NCI-H460 (cell line): ENCODE measurements at places on chromosomes 3 and 15. TPM values are rescaled to one million over a fixed set of nuclear protein-coding genes. Genes with fewer than 3 reads are reported as not detected.

- DNase-seq = no peak
These were observed 2.3 kb downstream of the TLNRD1 start for GRCh38 chr15:81003097-81003350.

DNA sequence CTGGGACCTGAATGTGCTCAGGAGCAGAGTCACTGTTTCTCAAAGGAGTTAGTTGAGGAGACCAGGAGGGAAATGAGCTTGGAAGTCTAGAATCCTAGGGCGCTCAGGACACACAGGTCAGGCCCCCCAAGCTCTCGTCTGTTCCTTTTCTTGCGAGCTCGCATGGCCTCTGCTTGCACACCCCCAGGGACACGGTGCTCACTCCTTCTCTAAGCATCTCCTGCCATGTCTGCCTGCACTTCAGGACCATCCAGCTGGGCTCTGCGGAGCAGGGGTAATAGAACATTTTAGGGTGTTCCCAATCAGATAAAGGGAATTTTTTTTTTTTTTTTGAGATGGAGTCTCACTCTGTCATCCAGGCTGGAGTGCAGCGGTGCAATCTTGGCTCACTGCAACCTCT, 213.2 kb downstream of the XXYLT1 start:
- DNase-seq = no peak

DNA sequence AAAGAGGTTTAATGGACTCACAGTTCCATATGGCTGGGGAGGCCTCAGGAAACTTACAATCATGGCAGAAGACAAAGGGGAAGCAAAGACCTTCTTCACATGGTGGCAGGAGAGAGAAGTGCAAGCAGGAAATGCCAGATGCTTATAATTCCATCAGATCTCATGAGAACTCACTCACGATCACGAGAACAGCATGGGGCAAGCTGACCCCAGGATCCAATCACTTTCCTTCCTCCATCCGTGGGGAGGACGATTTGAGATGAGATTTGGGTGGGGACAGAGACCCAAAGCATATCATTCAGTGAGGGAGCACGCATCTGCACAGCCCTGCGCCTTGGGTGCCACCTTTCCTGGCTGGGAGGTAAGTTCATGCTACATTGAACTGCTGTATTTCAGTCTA, 234.1 kb upstream of the ATP10A start:
- no peak for DNase-seq

SNX22 gene
- total RNA-seq = 0.09 and 0.42 TPM in 2 replicates

- DNase-seq = no peak
These were observed 13.3 kb upstream of the TM4SF1 start for GRCh38 chr3:149390772-149391212.

- peak; percentile 61 for DNase-seq
These were observed 145.5 kb upstream of the UMPS start for GRCh38 chr3:124584552-124585391.

DNA sequence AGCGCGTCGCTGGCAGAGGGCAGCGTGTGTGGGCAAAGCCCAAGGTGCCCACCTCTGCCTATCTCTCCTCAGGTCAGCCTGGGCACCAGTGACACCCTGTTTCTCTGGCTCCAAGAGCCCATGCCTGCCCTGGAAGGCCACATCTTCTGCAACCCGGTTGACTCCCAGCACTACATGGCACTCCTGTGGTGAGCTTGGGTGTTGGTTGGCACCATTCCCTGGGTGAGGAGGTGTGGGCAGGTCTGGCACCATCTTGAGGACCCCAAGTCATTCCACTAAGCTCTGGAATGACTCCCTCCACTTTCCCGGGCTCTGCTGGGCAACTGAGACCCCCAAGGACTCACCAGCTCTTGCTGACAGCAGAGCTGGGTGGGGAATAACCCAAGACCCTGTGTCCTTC, 28.5 kb downstream of the XYLB start:
- no peak for DNase-seq

FBXL22 gene
- total RNA-seq = not detected in 2 replicates

GRCh38 chr3:48433472-48434118, 3.7 kb upstream of the PLXNB1 start:
- no peak for DNase-seq

IMPG2 gene
- 0.12 TPM in 1 of 2 replicates, not detected in the other for total RNA-seq

ERICH6 gene
- not detected in 2 replicates for total RNA-seq

ISL2 gene
- total RNA-seq = 6.2 and 6.8 TPM in 2 replicates

CEP19 gene
- 3.2 and 3.7 TPM in 2 replicates for total RNA-seq

DNA sequence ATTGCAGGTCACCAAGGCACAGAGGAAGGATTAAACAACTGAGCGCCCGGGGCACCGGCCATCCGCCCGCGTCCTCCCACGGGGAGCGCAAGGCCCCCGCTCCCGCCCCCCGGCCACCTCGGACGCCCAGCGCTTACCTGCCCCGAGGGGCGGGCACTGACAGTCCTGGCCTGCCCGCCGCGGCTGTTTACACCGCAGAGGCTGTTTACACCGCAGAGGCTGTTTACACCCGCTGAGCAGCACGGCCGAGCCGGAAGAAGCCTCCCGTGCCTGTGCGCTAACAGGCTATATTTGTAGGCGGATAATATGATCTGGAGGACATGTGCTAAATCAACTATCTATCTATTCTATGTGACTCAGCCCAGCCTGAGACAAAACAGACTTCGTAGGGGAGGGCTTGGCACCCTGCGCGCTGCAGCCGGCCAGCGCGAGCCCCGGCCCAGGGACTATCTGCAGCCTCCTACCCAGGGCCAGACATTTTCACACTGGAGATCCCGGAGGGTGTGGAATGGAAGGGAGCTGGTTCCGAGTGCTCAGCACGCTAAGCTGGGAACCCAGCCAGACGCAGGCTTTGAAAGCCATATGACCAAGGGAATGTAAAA, at the start of gene LRRC2:
LRRC2 (minus strand) TSS at position 263 of the 602 bp plus-strand sequence. CDS start 14,711 bp downstream, outside the sequence.
- DNase-seq = no peak

GRCh38 chr3:100333970-100334487, 528 bp upstream of the NIT2 start:
- DNase-seq = no peak

DNA sequence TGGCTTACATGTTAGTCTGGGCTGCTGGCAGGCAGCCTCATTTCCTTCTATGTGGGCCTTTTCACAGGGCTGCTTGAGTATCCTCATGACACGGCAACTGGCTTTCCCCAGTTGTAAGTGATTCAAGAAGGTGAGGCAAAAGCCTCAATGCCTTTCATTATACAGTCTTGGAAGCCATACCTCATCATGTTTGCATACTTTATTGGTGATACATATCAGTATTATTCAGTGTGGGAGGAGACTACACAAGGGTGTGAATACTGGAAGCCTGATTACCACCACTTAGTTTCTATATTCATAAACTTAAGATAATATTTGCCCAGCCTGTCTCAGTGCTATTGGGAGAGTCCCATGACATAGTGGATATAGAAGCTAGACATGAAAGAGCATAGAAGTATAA, 346.8 kb downstream of the SOX2 start:
- DNase-seq = no peak

DNA sequence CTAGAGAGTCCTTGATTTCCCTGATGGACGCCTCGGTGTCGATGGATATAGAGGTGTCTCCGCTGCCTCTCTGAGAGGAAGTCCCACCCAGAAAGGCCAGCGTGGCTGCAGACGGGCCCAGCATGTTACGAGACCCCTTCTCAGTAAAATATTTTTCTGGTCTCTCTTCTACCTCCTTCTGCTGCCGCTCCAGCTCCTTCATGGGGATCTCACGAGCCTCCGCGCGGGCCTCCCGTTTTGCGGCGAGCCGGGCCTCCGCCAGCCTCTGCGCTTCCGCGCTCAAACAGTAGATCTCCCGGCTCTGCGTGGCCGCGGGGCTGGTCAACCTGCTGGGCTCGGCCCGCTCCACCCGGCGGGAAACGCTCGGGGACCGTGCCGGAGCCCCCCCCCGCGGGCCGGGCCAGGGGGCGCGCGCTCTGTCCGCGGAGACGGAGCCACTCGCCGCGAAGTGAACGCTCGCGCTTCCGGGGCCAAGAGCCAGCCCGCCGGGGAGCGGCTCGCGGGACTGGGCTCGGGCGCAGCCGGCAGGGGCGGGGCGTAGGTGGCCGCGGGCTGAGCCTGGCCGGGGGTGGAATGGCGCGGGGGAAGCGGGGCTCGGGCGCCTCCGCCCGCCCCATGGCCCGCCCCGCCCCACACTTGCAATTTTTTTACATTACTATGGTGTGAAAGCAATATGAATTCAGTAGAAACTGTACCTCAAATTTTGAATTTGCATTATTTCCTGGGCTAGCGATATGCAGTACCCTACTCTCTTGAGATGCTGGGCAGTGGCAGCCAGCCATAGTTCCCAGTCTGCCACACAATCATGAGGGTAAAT, 10.2 kb upstream of the KCNMB3 start:
- DNase-seq = peak; percentile 51

APOD gene
- total RNA-seq = 0.15 TPM in 1 of 2 replicates, not detected in the other

DISP2 gene
- 0.12 and 1.0 TPM in 2 replicates for total RNA-seq

GRCh38 chr15:68582864-68583263, 4.1 kb downstream of the CORO2B start:
- no peak for DNase-seq

- DNase-seq = no peak
These were observed 16.8 kb upstream of the CHD2 start for GRCh38 chr15:92883163-92883875.

GRCh38 chr3:31974471-31974870, 6.6 kb downstream of the OSBPL10 start:
- no peak for DNase-seq

DNA sequence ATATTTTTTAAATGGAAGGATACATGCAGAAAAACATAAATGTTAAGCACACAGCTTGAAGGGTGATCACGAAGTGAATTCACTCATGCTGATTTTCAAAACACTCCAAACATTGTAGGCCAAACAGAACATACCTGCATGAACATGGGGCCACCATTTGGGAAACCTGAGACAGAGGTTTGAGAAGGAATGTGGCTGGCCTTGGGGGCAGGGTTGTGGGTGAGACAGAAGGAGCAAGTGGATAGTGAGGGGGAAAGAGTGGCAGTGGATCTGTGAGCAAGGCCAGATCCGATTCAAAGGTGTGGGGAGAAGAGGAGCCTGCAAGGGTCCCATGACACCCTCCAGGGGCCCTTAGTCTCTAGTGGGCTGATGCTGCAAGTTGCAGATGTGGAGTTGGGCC, 94.9 kb downstream of the HMG20A start:
- DNase-seq = no peak

TRNT1 gene
- total RNA-seq = 18.5 and 25.9 TPM in 2 replicates

DNA sequence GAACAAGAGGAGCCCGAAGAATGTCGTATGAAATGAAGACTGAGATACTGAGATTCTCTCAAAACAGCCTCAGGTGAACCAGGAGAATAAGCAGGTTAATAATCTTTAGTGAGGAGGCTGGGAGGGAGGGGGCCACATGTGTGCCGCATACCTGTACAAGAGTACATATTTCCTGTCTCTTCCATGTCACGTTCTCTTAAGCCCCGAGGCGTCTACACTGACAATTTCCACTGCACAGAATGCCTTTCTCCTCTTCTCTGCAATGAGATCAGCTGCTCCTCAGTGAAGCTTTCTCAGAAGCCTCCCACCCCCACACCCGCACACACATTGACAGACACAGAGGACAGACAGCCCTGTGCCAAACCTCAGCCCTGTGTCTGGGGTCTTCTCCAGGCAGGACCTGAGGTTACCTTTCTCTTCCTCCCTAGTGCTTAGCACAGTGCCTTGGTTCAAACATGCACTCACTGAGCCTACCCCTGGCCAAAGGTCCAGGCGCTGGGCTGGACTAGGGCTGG, 55.4 kb downstream of the PDZRN3 start:
- DNase-seq = no peak

DNA sequence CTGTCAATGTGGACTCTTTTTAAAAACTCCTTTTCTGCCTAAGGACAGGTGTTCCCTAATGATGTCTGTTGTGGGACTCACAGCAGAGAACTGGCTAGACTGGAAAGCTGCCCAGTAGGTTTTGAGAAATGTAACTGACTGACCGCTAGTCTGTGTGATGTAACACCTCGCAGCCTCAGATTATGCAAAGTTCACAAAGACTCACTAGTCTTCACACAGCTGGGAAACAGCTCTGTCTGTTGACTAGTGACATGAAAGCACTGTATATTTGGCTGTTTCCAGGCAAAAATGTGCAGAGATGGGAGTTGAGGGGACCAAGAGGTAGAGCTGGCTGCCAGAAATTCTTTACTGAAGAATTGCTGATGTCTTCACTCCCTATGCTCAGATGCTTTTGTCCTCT, 10.3 kb downstream of the PDZRN3 start:
- DNase-seq = no peak

DNA sequence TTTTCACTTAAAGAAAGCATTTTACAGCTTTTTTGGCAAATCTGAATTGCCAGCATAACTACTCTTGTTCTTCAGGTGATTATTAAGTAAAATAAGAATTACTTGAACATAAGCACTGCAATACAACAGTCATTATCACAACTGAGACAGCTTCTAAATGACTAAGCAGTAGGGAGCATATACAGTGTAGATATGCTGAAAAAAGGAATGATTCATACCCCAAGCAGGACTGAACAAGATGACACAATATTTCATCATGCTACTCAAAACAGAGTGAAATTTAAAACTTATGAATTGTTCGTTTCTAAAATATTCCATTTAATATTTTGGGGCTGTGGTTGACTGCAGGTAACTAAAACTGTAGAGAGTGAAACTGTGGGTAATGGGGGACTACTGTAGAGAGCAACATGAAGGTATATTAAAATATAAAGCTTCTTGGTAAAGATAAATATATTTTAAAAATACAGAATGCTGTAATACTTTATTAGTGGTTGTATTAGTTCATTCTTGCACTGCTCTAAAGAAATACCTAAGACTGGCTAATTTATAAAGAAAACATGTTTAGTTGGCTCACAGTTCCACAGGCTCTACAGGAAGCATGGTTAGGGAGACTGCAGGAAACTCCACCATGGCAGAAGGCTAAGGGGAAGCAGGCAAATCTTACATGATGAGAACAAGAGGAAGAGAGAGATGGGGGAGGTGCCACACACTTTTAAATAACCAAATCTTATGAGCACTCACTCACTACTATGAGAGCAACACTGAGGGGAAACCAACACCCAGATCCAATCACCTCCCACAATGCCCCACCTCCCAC, 84.8 kb downstream of the DCLK3 start:
- peak; percentile 38 for DNase-seq

- no peak for DNase-seq
These were observed 70.5 kb downstream of the CHD2 start for GRCh38 chr15:92970656-92971055.

DNA sequence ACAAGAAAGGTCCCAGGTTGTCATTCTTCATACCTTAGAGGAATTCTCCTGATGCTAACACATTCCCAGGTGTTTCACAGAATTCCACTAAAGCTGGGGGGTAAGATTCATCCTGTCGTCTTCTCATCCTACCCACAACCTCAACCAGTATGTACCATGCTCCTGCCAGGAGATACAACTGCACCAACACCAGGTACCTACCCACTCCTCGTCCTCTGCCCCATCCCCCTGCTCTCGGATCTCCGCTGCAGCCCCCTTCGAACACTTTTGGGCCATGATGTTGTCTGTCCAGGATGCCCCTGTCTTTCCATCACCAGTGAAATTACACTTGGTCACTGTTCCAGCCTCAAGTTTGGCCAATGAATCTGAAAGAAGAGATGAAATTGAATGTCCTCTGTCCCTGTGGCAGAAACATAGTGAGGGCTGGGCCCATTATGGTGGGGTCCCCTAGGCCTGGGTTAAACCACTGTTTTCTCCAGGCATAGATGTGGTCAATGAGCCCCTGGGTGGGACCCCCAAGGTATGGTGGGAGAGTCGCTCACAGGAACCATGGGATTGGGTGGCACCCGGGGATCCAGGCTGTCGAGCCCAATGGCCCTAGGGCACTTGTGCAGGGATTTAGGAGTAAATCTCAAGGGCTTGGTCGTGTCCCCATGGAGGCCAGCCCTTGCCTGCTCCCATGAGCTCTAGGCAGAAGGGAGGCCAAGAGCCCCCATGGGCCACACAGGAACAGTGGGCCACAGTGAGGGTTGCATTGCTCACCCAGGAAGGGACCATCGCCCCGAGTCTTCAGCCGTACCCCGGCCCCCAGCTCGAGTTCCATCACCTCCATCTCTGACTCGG, 9.4 kb upstream of the AP3S2 start:
- no peak for DNase-seq

GRCh38 chr3:47424434-47425382, 43.9 kb downstream of the PTPN23 start:
- DNase-seq = no peak
